Esophagus squamous epithelium (tissue), 5 donors: ENCODE measurements at places on chromosomes 7 and 10.

- DNase-seq: no peak
Measured at GRCh38 chr10:106696239-106696638, 468.3 kb downstream of the SORCS1 start.

DNA sequence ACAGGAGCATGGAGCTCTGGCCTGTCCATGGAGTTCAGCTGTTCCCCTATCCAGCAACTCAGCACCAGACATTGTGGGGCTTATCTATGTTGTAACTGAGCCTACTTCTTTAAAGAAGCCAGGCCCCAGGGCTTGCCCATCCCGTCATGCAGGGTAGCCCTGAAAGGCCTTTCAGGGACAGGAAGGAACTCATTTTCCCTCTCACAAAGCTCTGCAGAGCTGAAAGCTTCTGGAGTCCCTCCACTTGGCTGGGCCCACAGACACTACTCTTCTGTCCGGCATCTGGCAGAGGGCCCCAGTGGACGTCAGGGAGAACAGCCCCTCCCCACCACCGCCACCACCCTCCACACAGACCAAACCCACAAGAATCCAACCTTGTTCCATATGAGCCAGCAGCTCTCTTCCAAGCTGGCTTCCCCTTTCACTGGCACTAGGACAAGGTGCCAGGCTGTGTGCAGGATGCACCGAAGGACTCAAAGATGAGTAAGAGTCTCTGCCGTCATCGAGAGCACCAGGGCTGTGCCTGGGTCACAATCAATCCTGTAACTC lies 33.1 kb downstream of the DENND2A start:
- DNase-seq: no peak

DNA sequence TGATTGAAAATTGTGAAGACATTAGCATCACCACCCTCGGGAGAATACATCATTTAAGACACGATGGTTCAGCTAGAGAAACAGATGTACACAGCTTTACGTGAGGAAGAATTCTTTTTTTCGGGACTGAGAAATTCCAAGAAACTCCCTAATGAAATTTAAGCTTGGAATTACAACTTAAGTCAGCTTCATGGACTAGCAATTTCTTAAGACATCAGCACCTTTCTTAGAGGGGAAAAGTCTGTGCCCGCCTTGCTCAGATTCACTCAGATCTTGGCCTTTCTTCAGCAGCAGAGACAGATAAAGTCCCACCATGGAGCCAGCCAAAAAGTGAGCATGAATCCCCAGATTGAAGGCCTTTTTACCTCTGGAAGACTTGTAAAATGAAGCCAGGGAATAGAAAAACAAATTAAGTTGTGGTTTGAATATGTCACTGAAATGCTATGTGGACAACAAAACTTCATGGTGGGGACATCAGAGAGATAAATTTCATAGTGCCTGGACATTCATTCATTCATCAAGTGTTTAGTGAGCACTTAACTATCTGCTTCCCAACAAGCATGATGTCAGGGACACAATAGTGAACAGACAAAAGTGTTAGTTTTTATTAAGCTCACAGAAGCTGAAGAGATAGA lies 32.1 kb downstream of the PRKG1 start:
- DNase-seq: no peak

GRCh38 chr10:78160591-78160990 lies 126.9 kb downstream of the RPS24 start:
- DNase-seq: no peak

DNA sequence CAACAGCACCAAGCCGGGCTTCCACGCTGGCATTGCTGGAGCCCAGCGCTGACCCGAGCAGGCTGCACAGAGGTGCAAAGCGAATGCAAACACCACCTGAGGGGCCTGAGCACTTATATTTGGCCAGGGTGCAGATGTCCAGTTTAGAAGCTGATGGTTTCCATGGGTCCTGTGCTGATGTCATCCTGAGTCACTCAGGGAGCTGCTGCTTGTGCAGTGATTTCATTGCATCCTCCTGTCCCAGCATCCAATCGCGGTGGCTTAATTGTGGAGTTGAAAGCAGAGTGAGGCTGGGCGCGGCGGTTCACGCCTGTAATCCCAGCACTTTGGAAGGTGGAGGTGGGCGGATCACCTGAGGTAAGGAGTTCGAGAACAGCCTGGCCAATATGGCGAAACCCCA lies 410.2 kb upstream of the KLF6 start:
- DNase-seq: no peak

GRCh38 chr10:130171196-130171595 lies 35.0 kb downstream of the GLRX3 start:
- DNase-seq: no peak

DNA sequence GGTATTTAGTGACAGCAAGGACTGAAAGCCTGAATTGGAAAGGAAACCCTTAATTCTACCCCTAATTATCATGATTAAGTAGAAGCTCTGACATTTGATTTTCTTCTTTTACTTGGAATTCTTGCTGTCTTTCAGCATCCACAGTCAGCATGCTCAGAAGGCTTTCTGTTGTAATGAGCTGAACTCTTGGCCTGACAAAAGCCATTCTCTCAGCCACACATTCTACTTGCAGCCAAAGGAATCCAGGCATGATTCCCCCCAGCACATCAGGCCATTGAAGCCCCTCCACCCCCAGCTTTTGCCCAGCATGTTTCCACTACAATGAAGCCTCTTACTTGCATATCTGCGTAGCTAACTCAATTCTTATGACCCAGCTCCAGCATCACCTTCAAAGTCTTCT lies 94.3 kb upstream of the FRMD4A start:
- no peak for DNase-seq

GRCh38 chr7:108270385-108271015 lies 140.3 kb upstream of the LAMB4 start:
- DNase-seq: no peak

- DNase-seq: no peak
Measured at GRCh38 chr10:126904818-126905701, at the start of gene DOCK1. Gene DOCK1, plus strand, starts transcription at chr10:126905428. Its CDS starts 90 bp downstream, at chr10:126905518.

DNA sequence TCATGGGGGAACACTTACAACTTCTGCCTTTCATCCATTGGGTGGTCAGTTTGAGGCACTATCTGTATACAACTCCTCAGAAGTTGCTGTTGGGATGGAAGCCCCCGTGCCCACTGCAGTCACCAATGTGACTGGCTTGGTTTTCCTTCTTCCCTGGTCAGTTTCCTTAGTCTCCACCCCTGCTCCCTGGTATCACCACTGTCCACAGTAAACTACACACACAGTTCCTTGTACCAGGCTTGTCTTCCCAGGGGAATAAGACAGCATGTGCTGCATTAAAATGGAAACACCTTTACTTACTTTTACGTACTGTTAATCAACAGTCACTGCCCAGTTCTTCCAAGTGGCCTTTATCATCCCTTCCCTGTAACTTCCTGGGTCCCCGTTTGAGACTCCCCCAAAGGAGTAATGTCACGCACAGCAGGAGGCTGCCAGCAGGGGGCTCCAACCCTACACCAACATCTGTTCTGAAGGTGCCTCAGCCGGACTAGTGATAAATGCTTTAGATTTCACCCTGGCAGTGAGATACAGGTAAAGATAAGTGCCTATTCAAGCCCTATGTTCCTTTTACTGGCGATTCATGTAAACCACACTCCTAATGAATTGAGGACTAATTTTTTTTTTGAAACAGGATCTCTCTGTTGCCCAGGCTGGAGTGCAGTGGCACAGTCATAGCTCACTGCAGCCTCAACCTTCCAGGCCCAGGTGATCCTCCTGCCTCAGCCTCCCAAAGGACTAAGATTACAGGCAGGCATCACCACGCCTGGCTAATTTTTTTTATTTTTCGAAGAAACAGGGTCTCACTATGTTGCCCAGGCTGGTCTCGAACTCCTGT lies 45.3 kb upstream of the PIK3AP1 start:
- no peak for DNase-seq

DNA sequence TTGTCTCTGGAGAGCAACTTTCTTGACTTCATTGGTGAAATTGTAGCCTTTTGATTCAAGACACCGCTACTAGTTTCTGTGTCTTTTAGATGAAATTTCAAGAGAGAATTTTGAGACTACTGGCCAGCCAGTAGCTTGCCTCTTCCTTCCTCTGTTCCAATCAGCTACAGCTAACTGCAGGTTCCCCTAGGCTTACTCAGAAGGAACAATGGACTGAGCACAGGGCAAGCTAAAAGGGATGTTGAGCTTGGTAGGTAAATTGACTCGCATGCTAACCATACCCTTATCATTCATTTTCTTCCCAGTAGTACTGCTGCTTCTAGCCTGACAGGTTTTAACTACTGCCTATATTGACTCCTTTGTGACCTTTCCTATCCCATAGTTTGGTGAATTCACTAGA lies 81.1 kb downstream of the RUNDC3B start:
- no peak for DNase-seq

GRCh38 chr10:97081621-97082235 lies 104.0 kb downstream of the SLIT1 start:
- DNase-seq: no peak
